ENCODE measurements at places on chromosomes 1 and 21.

DNA sequence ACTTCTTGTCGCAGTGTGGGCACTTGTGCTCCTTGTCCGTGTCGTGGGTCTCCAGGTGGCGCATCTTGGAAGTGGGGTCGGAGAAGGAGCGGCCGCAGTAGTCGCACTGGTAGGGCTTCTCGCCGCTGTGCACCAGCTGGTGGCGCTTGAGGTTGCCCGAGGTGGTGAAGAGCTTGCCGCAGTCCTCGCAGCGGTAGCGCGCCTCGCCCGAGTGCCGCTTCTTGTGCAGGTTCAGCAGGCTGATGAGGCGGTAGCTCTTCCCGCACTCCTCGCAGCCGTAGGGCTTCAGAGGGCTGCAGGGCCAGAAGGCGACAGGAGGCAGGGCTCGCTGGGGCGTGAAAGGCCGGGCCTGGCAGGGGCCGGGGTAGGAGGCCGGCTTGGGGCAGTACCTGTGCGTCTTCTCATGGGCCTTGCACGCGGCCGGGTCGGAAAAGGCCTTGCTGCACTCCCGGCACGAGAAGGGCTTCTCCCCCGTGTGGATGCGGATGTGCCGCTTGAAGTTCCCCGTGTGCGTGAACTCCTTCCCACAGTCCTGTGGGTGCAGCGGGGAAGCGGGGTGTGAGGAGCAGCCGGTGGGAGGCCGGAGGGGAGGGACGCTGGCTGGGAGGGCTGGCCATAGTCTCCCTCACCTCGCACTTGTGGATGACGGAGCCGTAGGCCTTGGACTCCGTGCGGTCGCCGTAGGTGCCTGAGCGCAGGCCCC, 31.4 kb downstream of the ZBTB17 start:
- no peak for DNase-seq

DNA sequence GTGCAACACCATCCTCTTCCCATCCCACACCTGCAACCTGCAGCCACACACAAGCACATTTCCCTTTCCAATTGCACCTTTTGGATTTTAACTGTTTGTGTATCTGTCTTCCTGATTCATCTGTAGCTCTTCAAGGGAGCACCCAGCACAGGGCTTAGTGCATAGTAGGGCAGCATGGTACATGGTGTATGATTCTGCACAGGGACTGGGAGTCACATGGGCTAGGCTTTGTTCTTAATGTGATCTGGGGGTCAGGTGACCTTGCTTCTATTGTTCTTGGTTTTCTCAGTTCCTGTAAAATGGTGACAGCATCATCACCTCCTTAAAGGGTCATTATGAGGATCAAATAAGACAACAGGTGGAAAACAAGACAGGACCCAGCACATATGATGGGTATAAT, 419.3 kb downstream of the MATN1 start:
- DNase-seq: no peak

DNA sequence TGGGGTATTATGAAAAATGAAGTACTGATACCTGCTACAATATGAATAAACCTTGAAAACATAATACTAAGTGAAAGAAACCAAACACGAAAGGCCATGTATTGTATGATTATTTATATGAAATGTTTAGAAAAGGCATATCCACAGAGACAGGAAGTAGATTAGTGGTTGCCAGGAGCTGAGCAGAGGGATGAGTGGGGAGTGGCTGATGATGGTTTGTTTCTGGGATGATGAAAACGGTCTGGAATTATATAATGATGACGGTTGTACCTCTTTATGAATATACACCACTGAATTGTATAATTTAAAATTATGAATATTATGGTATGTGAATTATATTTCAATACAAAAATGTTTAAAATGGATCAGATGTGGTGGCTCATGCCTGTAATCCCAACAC, 63.8 kb upstream of the MPC2 start:
- no peak for DNase-seq

DNA sequence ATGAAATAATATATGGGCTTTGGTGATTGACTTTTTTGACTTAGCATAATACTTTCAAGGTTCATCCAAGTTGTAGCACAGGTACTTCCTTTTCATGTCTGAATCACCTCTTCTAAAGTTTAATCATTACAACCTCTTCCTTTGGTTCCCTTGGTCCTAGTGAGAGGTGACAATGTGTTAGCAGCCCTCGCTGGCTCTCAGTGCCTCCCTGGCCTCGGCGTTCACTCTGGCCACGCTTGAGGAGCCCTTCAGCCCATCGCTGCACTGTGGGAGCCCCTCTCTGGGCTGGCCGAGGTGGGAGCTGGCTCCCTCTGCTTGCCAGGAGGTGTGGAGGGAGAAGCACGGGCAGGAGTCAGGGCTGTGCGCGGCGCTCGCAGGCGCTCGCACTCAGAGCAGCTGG, 13.0 kb upstream of the RCAN3 start:
- no peak for DNase-seq

DNA sequence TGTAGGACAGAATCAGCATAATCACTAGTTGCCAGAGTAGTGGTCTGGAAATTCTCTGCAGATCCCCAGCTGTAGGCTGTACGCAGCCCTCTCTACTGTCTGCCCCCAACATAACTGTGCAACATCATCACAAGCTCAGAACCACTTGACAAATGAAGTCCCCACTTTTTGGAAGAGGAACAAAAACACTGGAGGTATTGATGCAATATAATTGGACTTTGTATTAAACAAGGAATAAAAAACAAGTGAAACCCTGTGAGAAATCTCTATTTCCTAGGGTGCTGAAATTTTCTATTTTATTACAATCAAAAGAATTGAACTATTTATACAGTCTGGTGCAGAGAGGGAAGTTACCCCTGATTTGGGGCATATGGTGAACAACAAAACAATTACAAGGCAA, 15.2 kb downstream of the PHTF1 start:
- no peak for DNase-seq

GRCh38 chr1:162090378-162090777, 20.9 kb downstream of the NOS1AP start:
- no peak for DNase-seq

DNA sequence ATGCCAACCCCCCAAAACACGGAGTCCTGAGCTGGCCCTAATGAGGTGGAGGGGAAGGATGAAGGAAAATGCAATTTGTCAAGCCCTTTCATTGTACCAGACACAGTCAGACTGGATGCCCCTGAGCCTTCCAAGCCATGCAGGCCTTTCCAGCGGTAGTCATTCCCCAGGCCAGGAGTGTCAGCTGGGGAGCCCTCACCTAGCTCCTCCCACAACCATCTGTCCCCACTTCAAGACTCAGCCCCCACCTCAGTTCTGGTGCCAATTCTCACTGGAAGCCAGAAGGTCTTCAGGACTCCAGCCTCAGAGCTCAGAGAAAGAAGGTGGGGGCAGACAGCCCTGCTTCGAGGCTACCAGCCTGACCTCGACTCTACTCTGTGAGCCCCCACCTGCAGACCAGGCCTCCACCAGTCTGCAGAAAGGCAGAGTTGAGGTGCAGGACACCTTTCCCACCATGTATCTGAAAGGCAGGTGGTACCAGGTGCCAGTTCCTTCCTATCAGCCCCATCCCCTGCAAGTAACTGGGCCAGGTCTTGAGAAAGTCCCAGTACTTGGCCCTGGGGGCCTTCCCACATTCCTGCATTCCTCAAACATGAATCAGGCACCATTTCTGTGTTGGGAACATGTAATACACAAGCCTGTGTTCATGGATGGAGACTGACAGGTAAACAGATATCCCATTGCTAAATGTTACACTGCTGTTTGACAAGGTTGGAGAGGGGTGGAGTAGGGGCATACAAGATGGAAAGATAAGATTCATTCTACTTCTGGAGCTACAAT, 180.6 kb upstream of the EDN2 start:
- DNase-seq: no peak

DNA sequence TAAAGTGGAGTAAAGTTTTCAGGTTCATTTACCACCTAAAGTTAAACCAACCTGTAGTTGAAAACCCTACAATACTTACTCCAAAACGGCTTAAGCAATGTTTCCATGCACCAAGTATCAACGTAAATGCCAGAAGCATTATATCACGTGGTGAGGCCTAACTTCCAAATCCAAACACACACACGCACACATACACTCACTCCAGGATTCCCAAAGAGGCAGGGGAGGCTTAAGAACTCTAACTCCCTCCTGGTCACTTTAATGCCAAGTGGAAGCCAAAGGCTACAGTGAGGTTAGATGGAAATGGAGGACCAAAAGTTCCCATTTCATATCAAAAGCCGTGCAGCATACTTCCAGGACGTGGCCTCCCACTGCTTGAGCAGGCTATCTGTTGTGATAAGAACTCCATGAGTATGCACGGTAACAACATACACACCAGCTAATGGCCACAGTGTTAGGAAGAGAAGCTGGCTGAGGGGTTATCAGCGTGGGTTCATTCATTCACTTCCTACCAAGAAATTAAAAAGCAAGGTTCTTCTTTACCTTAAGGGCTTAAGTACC, 224.1 kb downstream of the SLC45A1 start:
- no peak for DNase-seq

- DNase-seq: no peak
These were observed 117.7 kb downstream of the ATG4C start for GRCh38 chr1:62901650-62902049.

DNA sequence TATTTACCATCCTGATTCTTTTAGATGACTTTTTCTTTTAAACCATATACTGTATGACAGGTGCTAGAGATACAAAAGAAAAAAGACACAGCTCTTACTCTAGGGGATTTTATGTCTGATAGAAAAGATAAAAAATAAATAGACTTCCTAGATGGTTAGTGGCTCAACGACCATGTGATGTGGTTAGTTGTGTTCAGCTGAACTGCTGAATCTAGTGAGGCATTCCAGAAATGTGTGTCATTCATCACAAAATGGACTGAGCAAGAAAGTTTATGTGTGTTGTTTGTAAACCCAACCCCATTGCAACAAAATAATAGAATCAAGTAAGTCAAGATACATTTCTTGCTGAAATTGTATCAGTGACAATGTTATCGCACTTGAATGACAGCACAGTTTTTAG, 205.8 kb upstream of the LYPLAL1 start:
- DNase-seq: no peak

DNA sequence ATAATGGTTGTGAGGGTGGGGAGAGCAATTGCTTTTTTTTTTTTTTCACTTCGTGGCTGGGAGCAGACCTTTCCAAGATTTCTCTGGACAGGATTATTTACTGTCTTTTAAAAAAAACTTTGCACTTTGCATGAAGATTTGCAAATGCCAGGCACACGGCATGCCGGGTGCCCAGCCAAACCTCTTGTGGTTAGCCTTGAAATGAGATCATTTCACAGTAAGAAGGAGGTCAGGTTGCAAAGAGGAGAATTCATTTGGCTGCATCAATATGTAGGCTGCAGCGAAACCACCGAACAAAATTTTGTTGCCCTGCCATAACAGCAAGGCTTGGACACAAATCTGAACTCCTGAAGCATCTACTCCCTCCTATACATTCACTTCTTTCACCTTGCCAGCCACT, 36.5 kb upstream of the KCND3 start:
- no peak for DNase-seq

GRCh38 chr1:243452092-243452491, 196.3 kb downstream of the SDCCAG8 start:
- no peak for DNase-seq

DNA sequence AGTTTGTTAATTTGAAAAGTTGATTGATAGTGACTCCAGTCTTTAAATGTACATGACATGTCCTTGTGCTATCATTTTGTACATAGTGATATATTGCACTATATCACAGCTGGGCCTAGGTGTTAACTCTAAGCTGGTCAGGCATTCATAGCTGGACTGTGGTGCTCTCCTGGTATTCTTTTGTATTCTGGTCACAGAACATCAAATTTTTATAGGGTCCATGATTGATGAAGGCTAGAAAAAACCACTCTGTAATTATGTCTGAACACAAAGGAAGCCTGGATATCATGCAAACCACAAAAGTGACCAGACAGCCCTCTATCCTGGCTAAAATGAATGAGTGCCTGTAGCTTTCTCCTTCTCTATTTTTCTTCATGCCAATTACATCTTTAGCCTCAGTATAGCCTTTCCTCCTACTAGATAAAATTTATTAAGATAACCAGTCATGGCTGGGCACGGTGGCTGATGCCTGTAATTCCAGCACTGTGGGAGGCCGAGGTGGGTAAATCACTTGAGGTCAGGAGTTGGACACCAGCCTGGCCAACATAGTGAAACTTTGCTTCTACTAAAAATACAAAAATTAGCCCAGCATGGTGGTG, 134.9 kb upstream of the B3GALT2 start:
- DNase-seq: no peak

DNA sequence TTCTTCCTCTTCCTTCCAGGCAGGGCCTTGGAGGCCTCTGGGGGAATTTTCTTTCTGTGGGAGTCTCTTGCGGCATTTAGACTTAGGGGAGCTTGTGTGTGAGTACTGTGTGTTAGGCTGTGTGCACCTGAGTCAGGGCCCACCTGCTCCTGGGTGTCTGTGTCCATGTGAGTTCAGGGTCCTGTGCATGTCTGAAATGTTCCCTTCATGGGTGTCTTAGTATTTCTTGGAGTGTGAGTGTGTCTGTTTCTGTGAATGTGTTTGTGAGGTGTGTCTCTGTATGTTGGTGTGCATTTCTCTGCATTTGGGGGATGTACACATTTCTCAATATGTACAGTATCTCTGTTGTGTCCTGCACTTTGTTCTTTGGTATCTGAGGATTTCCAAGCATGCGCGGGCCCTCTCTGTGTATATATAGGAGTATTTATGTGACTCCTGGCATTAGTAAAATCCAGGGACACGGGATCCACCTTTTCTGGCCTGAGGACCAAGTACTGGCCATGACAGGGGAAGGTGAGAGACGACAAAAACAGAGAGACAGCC, 2.4 kb downstream of the TFAP2E start:
- no peak for DNase-seq

DNA sequence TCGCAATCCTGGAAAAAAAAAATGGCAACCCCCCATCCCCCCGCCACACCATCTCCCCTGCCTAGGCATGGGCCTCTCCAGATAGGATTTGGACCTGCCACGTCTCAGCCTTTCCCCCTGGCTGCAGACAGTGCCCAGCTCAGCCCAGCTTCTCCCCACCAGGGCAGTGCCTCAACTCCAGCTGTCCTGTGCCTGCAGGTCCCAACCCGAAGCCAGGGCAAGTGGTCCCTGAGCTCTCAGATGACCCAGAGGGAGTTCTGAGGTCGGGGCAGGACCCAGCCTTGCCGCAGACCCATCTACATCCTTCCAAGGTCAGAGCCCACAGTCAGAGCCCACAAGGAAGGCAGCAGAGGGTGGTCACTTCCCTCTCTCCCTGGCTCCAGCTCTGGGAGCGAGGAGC, 86.7 kb upstream of the POU3F1 start:
- no peak for DNase-seq

- no peak for DNase-seq
These were observed 59.3 kb upstream of the NTPCR start for GRCh38 chr1:232891071-232891470.
